ENCODE measurements at places on chromosomes 5 and 9.

DNA sequence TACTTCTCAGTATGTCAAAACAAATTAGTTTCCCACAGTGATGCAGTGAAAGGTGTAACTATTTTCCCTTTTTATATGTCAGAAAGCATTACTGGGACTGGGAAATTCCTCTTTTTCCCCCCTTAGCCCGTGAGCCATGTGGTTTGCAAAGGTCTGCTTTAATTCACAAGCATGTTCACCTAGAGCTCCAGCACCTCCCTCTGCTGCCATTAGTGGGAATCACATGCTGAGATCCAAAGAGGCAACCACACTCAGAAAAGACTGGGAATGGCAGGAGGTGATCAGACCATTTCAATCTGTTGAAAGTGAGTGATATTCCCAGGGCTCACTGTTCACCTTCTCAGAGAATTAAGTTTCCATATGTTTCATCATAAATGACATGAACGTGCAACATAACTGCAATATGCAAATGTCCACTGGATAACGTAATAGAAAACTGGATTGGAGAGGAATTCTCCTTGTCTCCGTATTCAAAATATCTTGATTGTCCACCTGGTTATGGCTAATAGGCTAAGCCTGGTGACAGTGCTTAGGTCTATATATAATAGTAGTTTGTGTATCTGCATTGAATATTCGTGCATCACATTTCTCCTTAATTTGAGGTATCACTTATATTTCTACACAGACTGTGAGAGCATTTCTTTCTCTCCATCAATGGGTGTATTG is 703.5 kb upstream of the WWC1 start:
- no peak for DNase-seq

GRCh38 chr9:121638901-121639592 is 12.4 kb upstream of the DAB2IP start:
- no peak for DNase-seq

DNA sequence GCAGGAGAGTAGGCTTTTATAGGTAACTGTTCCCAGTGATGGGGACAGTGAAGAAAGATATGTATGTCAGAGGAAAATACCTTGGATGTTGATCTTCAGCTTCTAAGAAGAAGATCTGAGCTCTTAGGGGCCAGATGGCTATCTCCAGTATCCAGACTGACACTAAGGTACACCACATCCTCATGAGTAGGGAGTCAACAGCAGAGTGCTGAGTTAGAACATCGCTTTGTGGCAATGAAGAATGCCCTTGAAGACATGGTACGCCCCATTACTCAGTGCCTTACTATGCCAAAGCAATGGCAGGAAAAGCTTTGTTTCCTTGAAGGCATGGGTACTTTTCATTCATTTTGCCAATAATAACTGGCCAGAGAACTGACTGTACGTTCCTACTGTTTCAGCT is 263.7 kb downstream of the CEMIP2 start:
- no peak for DNase-seq

DNA sequence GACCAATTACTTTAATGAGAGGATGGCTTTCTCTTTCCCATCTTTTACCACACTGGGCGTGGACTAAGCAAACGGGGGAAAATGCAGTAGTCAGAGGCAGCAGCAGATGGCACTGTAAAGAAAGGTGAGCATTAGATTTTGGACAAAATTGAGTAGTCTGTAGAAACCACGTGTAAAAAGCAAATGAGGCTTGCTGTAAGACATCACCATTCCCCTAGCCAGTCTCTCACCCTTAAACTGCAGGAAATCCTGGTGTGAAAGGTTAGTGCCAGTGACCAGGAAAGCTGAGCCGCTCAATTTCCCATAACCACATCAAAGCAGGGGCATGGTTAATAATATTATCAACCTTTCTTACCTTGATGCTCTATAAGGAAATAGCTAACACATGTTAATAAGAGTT is 31.8 kb downstream of the SPATA31C2 start:
- DNase-seq, result no peak

DNA sequence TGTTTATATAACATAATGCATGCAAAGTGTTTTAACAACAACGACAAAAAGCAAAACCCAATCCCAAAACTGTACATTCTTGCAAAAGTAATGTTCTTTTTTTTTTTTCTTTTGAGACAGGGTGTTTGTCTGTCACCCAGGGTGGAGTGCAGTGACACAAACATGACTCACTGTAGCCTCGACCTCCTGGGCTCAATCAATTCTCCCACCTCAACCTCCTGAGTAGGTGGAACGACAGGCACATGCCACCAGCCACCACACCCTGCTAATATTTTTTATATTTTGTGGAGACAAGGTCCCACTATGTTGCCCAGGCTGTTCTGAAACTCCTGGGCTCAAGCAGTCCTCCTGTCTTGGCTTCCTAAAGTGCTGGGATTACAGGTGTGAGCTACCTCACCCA is 13.6 kb upstream of the HAVCR1 start:
- no peak for DNase-seq

- DNase-seq, result no peak
These were observed 143.7 kb upstream of the IRX2 start for GRCh38 chr5:2895196-2895595.

DNA sequence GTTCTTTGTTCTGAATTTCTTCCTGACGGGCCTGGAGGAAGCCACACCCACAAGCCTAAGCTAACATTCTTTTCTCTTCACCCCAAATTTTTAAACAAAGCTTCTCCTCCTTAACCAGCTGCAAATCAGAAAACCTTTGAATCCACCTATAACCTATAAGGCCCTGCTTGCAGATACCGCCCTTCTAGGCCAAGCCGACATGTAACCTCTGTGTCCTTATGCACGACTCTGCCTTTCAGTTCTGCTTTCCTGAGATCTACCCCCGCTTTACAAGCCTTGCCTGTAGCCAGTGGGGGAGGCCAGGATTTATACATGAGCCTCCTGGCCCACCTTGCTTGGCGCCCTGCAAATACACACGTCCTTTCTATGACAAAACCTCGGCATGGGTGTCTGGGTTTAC is 19.3 kb downstream of the BRD9 start:
- DNase-seq, result no peak

DNA sequence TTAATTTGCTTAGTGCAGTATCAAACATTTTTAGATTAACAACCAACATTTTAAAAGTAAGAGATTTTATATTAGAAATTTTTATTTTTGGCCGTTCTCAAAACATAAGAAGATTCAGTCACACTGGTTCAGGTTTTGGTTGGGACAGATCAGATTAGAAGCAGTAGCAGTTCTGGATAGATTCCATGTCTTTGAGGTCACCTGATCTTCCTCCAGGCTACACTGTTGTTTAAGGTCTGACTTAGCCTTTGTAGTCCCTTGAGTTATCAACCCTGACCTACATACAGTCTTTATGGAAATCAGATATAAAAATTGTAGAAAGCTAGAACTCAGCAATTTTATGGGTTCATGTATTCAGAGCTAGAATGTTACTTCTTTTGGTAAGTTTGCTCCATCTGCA is 910.0 kb upstream of the WWC1 start:
- no peak for DNase-seq

GRCh38 chr5:18985171-18985758 is 1002.7 kb downstream of the CDH18 start:
- DNase-seq, result no peak

DNA sequence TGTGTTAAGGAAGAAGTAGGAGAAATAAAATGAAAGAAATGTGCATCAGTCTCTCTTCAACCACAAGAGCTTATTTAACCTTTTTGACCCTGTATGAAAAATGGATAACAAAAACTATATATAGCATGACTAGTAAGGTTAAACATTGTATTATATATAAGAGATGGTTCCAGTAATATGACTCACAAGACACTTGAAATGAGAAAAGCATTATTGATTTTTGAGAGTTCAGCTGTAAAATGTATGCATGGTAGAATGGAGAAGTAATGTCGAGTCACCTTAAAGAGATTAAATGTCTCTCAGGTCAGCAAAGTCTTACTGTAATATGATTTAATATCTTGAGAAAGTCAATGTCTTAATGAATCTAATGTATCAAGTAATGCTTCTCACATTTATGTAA is 860.9 kb downstream of the TAF11L14 start:
- no peak for DNase-seq

DNA sequence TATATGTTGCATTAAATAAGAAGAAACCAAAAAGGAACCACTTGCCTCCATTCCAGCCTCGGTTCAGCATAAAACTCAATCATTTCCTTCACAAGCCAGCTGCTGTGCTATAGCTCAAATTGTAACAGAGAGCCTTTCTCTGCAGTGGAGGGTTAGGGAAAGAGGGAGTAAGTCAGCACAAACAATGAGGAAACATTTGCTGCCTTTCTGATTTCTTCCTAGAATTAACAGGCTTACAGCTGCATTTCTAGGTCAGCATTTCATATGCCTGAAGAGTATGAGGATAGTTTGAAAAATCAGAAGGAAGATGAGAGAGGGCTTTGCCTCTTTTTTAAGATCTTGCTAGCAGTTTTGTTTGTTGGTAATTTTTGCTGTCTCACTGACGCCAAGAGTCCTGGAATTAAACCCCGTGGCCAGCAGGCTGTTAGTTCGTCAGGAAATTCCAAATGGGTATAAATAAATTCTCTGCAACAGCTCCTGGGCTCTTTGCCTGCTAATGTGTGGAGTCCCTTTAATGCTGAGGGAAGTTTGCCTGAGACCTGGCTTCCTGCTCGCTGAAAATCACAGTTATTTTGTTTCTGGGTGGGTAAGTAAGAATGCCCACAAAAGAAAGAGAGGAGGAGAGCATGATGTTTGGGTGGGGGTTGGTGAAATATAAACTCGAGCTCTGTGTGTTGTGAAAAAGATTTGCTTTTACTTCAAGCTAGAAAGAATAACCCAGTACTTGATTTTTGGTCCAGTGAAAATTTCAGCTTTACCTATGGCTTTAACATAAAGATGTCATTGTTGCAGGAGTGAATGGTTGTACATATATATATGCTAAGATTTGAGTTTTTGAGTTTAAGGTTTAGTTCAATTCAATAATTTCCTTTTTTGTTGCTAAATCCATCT is 148.1 kb upstream of the DMRT1 start:
- no peak for DNase-seq

- DNase-seq, result no peak
These were observed 4.3 kb upstream of the ACER2 start for GRCh38 chr9:19404283-19405075.
